ENCODE measurements at places on chromosomes 1 and 21.

GRCh38 chr1:37677143-37677439 is 15.2 kb upstream of the CDCA8 start:
- no peak for DNase-seq
- no peak overlapping the region for H3K4me3 ChIP-seq
- H3K36me3 ChIP-seq: peaks cover 6% of the 10 kb centered on the region
- H3K4me1 ChIP-seq: no peaks in the 10 kb centered on the region
- H3K27me3 ChIP-seq: no peaks in the 10 kb centered on the region

DNA sequence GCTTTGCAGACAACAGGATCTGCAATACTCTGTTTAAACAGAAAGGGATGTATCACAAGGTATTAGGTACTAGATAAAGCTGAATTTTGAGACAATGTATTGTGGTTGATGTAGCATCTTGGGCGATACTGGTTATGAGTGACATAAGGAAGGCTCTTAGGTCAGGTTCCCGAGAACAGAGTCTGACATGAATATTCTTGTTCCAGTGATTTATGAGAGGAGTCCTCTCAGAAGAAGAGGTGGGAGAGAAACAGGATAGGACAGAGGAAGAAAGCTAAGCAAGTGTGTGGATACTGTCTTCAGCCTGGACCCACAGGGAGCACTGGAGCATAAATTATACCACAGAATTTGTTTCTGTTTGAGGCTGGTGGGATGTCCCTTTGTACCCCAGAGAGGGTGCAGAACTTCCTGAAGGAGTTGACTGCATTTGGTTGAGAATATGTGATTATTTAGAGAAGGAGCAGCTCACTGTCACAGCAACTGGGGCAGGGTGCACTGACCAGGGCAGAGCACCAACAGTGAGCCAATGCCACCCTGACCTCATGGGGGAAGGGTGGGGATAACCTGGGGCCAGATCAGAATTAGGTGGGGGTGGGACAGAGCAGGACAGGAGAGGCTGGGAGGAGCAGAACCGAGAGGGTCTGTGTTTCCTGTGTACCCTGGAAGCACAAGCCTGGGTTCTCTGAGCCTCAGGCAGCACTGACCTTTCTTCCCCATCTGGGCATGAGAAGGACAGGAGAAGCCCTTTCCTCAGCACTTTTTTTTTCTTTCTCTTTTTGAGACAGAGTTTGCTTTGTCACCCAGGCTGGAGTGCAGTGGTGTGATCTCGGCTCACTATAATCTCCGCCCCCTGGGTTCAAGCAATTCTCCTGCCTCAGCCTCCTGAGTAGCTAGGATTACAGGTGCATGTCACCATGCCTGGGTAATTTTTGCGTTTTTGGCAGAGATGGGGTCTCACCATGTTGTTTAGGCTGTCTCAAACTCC is 36.3 kb upstream of the SLC6A9 start:
- no peaks in the 10 kb centered on the region for H3K36me3 ChIP-seq
- peaks cover 3% of the 10 kb centered on the region for H3K27me3 ChIP-seq
- H3K27ac ChIP-seq: no peak overlapping the region
- DNase-seq: no peak
- no peak overlapping the region for H3K4me3 ChIP-seq

- H3K27ac ChIP-seq: no peak overlapping the region
- no peaks in the 10 kb centered on the region for H3K36me3 ChIP-seq
- H3K4me1 ChIP-seq: peaks cover 5% of the 10 kb centered on the region
- no peak overlapping the region for H3K4me3 ChIP-seq
These were observed 55.0 kb upstream of the PAX7 start for GRCh38 chr1:18575620-18576019.

GRCh38 chr1:236476019-236476418 is 47.8 kb upstream of the LGALS8 start:
- H3K27me3 ChIP-seq: no peaks in the 10 kb centered on the region
- H3K36me3 ChIP-seq: no peaks in the 10 kb centered on the region
- no peak overlapping the region for H3K4me3 ChIP-seq
- H3K27ac ChIP-seq: no peak overlapping the region
- peaks cover 6% of the 10 kb centered on the region for H3K4me1 ChIP-seq

GRCh38 chr1:203320591-203321272 is 15.4 kb downstream of the BTG2 start:
- no peaks in the 10 kb centered on the region for H3K36me3 ChIP-seq
- peaks cover 22% of the 10 kb centered on the region for H3K4me1 ChIP-seq
- H3K27ac ChIP-seq: no peak overlapping the region
- no peak overlapping the region for H3K4me3 ChIP-seq
- peak; percentile 83 for DNase-seq
